Transverse colon (tissue), 4 donors: ENCODE measurements at places on chromosomes 2 and 18. TPM values are rescaled to one million over a fixed set of nuclear protein-coding genes. Genes with fewer than 3 reads are reported as not detected.

DNA sequence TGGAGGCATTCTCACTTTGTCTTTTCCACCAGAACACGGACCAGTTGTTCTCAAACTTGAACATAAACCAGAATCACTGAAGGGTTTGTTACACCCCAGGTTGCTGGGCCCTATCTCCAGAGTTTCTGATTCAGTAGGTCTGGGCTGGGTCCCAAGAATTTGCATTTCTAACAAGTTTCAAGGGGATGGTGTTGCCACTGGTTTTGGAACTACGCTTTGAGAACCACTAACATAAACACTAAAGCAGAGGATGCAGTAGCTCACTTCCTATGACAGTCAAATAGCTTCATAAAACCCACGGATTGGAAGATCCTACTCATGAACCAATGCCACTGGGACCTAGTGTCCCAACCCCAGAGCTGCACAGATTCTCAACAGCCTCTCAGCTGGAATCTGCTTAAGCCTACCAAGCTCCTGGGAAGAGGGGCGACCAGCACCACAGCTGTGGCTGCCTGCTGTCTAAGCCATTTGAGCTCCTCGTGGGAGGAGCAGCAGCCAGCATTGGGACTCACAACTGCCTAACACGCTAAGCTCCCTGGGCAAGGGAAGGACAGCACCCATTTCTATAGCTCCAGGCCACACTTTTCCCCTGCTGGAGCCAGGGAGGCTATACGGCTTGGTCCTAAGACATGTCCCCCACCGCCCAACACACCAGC is 62.5 kb downstream of the C1D start:
- no peak for DNase-seq

DNA sequence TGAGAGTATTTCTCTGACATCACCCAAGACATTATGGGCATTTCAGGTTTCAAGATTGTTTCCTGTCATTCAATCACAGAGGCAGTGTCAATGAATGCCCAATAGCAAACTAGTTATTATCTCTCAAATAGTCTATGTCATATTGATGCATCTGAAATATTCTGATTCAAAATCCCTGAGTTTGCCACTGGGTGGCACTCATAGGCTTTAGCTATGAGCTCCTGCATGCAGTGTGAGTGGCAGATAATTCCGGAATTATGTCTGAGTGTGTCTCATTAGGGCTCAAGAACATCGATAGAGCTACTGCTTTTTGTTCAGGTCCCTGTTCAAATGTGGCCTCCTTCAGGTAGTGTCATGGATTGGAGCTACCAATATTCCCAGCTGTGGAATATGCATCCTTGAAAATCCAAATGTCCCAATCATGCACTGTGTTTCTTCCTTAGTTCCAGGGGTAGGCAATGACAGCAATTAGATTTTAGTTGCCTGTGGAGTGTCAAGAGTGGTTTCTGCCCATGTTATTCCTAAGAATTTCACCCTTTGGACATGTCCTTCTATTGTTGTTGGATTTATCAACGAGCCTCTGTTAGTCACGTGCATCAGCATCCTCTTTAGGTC is 7.8 kb upstream of the OR6B3 start:
- peak; percentile 20 for DNase-seq

Gene LCT
- not detected for total RNA-seq

DNA sequence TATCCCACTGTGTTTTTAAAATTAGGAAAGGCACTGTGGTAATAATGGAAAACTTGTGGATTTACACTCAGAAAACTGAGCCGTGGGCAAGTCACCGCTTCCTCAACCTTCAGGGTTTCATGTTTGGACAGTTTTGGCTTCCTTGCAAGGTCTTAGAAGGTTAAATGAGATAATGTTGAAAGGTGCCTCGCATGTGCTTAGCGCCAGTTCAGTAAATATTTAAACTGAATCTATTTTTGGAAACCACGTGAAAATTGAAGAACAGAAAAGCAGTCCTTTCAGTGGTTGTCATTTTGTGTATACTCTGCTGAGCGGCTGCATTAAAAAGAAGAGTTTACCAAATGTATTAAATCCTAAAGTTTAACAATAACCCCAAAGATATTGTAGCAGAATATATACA is 15.2 kb upstream of the AGAP1 start:
- DNase-seq = no peak

Gene DCDC2C
- not detected for total RNA-seq

DNA sequence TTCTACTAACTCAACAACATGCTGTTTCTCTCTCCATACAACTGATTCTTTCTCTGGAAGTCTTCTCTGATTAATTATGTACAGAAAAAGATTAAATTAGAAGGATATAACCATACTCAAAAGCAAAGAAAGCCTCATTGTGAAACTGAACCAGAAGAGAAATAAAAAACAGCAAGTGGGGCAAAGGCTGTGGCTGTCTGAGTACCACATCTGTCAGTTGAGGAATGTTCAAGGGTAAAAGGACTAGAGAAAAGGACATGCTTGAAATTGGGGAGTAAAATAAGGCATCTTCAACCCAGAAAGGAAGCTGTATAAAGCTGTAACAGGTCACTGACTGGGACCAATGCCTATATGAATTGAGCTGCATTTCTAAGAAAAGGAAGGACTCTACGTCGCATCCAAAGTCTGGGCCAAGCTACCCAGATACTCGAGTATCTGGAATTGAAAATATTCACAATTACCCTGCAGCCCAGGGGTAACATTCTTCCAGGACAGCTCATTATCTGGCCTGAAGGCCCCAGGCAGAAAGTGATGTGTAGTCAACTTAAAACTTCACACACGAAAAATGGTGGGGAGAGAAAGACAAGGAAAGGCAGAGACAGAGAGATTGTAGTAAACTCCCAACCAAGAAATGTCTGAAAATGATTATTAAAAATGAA is 356.0 kb upstream of the GALNT5 start:
- DNase-seq = no peak

- no peak for DNase-seq
Observed at GRCh38 chr2:203681978-203682377, 24.5 kb upstream of the CD28 start.

DNA sequence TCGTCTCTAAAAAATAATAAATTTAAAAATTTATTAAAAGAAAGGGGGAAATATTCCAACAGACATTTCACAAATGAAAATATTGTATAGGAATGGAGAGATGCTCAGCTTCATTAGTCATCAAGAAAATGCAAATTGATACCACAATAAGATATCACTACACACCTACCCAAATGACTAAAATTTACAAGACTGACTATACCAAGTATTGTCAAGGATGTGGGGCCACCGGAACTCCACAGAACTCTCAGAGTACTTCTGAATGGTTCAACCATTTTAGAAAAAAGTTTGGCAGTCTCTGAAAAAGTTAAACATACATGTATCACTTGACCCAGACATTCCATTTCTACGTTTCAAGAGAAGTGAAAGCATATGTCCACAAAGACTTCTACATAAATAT is 163.4 kb downstream of the EHBP1 start:
- no peak for DNase-seq

DNA sequence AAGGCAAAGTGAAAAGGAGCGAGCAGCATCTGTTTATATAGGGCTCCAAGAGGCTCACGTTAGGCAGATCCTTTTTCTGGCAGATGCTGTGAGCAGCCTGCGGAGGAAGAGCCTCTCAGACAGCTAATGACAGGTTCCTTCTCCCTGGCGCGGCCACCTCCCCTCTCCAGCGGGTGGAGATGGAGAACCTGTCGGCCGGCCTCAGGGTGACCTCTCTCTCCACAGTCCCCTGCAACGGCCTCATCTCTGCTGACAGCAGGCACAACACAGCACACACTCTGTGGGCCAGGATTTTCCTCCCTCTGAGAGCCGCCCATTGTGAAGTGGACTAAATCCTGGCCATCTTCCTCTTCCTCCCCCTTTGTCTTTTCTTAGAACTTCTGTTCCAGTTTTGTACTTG is 119.8 kb downstream of the PRKCE start:
- peak; percentile 18 for DNase-seq

Gene MSGN1
- not detected for total RNA-seq

Gene ACVR1C
- 12.7 TPM for total RNA-seq

- DNase-seq = no peak
Observed at GRCh38 chr2:85727798-85728197, 26.0 kb upstream of the ATOH8 start.

Gene GNAL
- total RNA-seq = 2.9 TPM

- DNase-seq = no peak
Observed at GRCh38 chr2:238096311-238097011, 3.7 kb upstream of the ESPNL start.

DNA sequence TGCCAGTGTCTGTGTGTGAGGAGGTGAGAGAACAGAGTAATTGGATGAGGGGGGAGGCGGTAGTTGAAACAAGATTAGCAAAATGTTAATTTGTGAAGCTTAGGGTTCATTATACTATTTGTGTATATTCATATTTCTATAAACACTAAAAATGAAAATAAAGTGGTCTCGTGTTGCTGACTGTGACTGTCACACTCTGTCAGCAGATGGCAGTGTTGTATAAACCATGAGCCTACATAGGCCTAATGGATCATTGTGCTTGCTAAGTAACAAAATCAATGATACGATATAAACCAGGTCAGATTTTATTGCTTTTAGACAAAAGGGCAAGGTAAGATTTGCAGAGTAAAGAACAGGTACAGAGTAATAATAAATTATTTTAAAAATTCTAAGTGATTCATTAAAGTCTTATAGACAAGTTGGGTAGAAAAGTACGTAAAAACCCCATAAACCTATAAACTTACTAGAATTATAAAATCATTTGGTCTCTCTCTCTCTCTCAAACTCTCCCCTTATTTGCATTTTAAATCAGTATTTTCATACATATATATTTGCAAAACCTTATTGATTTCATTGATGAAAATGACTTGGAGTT is 182.7 kb downstream of the RPIA start:
- DNase-seq = no peak

Gene GAL3ST2
- 90.1 TPM for total RNA-seq

Gene NBEAL1
- total RNA-seq = 152 TPM

Gene TNP1
- total RNA-seq = not detected

GRCh38 chr2:182509216-182509615 is 82.4 kb upstream of the PDE1A start:
- no peak for DNase-seq

Gene RHOB
- total RNA-seq = 732 TPM
